ENCODE measurements at places on chromosomes 16 and 17.

DNA sequence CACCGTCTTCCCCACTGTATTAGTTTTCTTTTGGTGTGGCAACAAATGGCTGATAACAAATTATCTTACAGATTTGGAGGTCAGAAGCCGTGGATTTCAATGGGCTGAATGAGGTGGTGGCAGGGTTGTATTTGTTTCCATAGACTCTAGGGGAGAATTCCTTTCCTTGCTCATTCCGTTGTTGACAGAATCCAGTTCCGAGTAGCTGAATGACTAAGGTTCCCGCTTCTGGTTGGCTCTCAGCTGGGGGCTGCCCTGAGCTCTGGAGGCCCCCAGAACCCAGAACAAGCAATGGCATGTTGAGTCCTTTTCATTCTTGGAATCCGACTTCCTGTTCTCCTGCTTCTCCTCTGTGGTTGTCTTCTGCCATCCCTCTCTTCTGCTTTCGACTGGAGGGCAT is 280.4 kb downstream of the SNX29 start:
- no peak for DNase-seq

- DNase-seq, result no peak
Observed at GRCh38 chr16:17013038-17013437, 457.7 kb downstream of the XYLT1 start.

DNA sequence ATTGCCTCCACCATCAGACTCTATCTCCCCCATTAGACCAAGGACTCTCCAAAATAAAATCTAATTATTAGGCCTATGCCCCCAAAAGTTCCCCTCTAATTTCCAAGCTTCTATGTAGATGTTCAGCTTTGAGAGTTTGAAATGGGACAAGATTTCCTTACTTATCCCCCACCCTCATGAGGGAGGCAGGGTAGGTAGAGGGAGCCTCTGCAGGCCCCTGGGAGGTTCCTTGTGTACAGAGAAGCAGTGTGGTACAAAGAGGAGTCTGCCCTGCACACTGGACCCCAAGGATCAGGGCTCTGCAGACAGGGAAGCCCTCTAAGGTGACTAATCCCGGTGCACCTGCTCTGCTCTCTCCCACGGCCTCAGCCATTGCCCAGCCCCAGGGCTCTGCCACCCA is 2.5 kb downstream of the KRT17 start:
- DNase-seq, result no peak

GRCh38 chr17:37781451-37781850 is 36.6 kb upstream of the HNF1B start:
- no peak for DNase-seq

DNA sequence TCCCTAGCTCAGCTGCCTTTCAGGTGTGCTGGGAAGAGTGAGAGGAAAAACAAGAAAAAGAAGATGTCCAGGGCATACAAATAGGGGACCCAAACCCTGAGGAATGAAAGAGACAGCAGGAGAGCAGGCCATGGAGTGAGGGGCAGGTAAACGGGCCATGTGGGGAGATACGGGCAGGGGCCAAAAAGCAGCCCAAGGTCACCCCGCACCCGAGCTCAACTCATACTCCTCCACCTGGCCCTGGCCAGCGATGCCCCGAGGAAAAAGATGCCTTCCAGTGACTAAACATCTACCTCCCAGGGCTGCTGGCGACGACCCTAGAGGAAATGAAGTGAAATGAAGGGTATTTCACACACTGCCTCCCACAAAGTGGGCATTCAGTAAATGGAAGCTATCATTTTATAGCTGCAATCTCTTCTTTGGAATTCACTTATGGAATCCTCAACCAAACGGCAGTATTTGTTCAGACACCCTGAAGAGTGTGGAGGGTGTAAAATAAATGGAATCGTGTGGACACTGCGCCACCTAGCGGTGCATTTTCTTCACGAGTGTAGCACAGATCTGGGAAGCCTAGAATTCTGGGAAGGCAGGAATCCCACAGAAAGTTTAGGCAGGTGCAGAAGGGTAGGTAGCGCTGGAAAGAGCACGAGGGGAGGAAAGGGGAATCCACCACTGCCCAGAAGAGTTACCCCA is 14.9 kb downstream of the ELAC2 start:
- peak; percentile 72 for DNase-seq

DNA sequence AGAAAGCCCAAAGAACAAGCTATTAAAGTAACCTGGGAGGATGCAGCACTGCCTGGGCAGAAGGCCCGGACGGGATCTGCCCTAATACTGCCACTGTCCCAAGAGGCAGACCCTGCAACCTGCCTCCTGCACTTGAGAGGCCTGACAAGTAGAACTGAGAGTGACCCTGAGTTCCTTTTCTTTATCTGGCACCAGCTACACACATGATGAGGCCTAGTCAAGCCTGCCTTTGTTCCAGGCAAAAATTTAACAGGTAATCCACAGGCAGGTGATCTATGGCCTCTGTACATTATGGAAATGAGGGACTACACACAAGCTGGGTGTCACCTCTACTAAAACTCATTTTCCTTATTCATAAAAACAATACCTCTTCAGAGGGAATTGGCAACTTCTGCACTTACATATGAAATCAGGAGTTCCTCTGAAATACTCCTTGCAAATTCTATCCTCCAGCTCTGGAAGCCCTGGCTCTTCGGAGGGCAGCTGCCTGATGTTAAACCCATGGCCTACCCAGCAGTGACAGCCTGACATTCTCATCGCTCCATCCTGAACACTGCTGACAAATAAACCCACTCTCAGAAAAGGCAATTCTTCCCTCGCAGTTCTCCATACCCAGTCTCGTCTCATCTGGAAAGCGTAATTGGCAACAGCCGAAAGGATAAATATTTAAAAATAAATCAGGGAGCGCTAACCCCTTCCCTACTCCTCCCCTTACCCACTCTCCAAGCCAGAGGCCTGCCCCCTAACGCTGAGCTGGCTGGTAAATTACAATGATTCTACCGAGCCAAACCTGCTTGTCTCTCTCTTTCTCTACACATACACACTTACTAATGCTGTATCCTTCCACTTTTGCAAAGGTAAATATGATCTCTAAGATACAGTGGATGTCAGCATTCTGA is 2.5 kb upstream of the ZFHX3 start:
- DNase-seq, result no peak

- no peak for DNase-seq
Observed at GRCh38 chr17:1315409-1315808, 35.9 kb downstream of the TRARG1 start.

DNA sequence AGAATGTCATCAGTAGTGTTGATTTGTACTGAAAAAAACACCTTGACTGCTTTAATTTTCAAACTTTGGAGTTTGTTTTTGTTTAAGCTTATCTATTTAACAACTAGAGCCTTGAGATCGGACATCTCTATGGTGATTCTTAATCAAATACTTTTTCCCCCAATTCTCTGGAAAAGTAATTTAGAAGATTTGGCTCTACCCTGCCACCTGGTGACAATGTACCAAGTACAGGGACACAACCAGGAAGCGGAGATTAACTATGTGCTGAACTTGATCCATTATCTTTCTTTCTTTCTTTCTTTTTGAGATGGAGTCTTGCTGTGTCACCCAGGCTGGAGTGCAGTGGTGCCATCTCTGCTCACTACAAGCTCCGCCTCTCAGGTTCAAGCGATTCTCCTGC is 30.8 kb downstream of the USP43 start:
- DNase-seq, result no peak

DNA sequence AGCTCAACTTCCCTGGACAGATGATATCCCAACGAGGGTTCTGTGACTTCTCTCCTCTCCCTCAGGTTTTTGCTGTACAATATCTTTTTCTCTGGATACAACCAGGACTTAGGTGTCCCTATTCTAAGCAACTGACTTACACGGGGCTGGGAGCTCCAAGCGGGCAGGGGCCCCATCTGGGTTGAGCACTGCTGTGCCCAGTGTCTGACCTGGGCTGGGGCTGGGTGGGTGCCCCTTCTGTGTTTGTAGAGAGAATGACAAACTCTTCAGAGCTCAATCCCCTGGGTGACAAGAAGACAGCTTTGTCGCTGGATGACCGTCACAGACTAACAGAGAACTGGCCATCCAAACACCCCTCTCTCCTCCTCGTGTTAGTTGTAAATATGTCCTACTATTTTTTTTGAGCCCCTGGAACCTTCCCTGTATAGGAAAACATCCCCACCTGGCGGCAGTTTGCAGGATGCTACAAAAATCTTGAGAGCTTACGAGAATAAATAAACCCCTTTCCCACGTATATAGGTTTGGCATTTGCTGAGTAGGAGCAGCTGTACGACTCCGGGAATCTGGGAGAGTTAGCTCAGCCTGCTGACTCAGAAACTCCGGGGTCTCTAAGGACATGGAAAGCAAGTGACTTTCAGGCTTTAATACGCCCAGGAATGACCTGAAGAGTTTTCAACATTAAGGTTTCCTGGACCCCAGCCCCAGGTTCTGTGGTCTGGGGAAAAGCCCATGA is 23.7 kb upstream of the RCVRN start:
- no peak for DNase-seq

GRCh38 chr16:59988591-59988990 is 1254.5 kb upstream of the GOT2 start:
- DNase-seq, result no peak

GRCh38 chr16:52553322-52553721 is 6.4 kb upstream of the TOX3 start:
- DNase-seq, result no peak

- no peak for DNase-seq
Observed at GRCh38 chr16:12513076-12513790, 290.5 kb downstream of the CPPED1 start.

- no peak for DNase-seq
Observed at GRCh38 chr17:2962729-2963128, 100.7 kb downstream of the OR1D5 start.

GRCh38 chr16:11056993-11057649 is 112.8 kb downstream of the CLEC16A start:
- DNase-seq, result no peak

DNA sequence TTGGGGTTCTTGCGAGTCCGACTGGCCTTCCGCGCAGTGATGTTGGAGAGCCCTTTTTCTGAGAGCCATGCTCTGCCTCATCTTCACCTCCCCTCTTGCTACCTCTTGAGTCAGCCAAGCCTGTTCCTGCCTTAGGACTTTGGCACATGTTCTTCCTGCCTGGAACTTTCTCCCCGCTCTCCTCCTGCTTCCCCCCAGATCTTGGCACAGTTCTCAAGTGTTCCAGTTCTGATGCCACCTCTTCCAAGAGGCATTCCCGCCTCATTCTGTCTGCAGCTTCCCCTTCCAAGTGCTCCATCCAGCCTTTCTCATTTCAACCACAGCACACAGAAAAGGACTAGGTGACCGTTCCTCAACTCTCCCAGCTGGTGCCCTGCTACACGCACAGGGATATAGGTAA is 7.7 kb downstream of the AKAP1 start:
- no peak for DNase-seq

DNA sequence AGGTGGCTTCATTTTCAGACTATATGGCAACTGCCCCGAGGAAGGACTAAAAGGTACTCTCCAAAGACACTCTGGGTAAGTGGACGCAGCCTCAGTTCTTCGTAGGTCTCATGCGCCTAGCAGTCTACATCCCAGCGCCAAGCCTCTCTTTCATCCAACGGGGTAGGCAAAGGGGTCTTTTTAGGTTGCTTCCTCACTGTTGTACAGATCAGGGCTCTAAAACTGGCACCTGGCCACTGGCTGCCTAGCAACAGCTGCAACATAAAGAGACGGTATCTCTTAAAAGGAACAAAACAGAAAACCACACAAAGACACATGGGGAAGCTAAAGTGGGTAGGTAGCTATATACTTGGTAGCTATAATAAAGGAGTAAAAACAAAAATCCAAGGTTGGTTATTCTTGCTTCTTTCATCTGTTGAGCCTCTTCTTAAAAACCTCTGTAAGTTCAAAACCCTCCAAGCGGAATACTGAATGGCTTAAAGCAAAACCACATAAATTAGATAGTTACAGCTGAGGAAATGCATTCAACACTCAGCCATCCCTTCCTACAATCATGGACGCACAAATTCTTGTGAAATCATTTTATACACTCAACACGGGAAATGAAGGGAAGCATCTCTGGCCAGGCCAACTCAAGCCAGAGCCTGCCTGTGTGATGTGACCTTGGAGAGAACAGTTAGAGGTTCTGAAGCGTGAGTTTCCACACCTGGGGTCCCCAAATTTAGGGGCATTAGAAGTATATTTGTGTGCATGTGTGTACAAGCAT is 22.7 kb downstream of the CYTH1 start:
- DNase-seq, result no peak

DNA sequence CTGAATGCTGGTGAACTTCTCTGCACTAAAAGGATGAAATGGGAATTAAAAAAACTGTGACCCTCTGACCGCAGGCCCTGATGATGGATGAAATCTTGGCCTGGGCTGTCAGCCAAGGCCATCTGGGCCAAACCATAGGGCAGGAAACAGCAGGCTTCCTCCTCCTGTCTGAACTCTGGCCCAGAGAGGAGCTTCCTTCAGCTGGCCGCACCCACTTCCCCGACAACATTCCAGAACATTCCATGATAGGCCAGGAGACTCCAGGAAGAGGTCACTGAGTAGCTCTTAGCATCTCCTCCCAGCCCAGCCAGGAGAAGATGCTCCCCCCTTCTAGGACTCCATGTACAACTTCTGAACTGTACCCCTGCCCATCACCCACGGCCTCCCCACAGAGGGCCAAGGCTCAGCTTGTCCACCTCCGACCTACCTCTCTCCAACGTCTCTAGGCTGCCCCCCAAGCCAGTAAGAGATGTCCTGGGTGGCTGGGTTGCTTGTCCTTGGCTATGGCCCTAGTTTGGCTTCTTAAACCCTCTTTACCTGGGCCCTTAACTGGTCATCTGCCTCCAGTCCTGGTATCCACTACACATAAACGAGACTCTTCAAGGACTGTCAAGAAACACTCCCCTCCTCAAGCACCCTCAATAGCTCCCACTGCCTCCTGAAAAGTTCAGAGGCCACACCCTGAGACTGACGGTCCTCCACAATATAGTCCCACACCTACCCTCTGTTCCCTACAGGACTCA is 1.7 kb downstream of the RPH3AL start:
- DNase-seq, result no peak

GRCh38 chr16:54473226-54473993 is 186.8 kb upstream of the IRX3 start:
- DNase-seq, result no peak

GRCh38 chr16:549544-550263 is 10.5 kb upstream of the PRR35 start:
- DNase-seq, result no peak

DNA sequence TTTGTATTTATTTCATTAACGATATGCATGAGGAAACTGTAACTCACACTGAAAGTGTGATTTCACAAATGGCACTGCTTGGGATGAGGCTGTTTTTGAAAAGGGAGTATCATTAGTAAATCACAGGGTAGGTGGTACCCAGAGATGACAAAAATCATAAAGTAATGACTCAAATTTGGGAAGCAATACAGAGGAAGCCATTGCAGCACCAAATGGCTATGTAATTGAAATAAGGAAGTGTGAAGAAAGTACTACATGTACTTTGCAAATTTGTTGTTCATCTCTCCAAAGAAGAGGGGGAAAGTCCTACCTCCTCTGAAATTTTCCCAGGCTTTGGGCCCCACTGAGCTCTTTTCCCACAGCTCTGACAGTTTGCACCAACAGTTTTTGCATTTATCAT is 12.3 kb upstream of the ABCC12 start:
- DNase-seq, result no peak

GRCh38 chr16:62067182-62067581 is 30.9 kb upstream of the CDH8 start:
- DNase-seq, result no peak

GRCh38 chr17:7873051-7873450 is 15.2 kb downstream of the CYB5D1 start:
- no peak for DNase-seq
